ENCODE measurements at places on chromosomes 11 and 22. TPM values are rescaled to one million over a fixed set of nuclear protein-coding genes. Genes with fewer than 3 reads are reported as not detected.

- peak overlapping the region; percentile 87 for H3K4me3 ChIP-seq
- no peaks in the 10 kb centered on the region for H3K27me3 ChIP-seq
- peak; percentile 10 for DNase-seq
- peaks cover 34% of the 10 kb centered on the region for H3K4me1 ChIP-seq
- H3K36me3 ChIP-seq = peaks cover 6% of the 10 kb centered on the region
These were observed 987 bp upstream of the NCR3LG1 start for GRCh38 chr11:17350455-17351171.

DNA sequence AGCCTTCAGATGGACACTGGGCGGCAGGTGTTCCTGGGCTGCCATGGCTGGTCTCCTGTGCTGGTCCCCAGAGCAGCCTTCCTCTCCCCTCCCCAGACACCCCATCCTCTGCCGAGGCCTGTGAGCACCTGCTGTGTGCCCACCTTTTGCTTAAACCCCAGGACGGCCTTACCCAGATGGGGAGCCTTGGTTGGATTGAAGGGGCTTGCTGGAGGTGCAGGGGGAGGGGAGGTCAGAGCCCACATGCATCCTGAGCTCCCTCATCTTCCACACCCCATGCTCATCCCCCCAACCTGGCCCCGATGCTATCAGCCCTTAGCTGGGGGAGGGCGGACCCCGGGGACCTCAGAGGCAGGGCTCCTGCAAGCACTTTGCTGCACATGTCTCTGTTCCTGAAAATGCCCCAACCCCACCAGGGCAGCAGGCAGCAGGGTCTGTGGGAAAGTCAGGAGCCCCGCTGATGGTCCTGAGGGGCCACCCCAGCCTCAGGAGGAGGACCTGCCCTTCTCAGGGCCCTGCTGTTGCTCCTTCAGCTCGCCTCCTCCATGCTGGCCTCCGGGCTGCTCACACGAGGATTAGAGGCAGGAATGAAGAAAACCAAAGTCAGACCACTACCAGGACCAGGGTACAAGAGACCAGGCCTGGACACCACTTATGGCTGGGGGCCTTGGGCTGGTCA, 41.6 kb upstream of the CCDC188 start:
- no peaks in the 10 kb centered on the region for H3K36me3 ChIP-seq
- H3K4me3 ChIP-seq = no peak overlapping the region
- H3K4me1 ChIP-seq = peaks cover 3% of the 10 kb centered on the region
- H3K27ac ChIP-seq = no peak overlapping the region
- no peak for DNase-seq

- no peak overlapping the region for H3K27ac ChIP-seq
- no peak overlapping the region for H3K4me3 ChIP-seq
- DNase-seq = no peak
- no peaks in the 10 kb centered on the region for H3K27me3 ChIP-seq
- H3K36me3 ChIP-seq = peaks cover 57% of the 10 kb centered on the region
- H3K4me1 ChIP-seq = no peaks in the 10 kb centered on the region
These were observed 21.1 kb downstream of the EIF3L start for GRCh38 chr22:37870273-37870672.

DNA sequence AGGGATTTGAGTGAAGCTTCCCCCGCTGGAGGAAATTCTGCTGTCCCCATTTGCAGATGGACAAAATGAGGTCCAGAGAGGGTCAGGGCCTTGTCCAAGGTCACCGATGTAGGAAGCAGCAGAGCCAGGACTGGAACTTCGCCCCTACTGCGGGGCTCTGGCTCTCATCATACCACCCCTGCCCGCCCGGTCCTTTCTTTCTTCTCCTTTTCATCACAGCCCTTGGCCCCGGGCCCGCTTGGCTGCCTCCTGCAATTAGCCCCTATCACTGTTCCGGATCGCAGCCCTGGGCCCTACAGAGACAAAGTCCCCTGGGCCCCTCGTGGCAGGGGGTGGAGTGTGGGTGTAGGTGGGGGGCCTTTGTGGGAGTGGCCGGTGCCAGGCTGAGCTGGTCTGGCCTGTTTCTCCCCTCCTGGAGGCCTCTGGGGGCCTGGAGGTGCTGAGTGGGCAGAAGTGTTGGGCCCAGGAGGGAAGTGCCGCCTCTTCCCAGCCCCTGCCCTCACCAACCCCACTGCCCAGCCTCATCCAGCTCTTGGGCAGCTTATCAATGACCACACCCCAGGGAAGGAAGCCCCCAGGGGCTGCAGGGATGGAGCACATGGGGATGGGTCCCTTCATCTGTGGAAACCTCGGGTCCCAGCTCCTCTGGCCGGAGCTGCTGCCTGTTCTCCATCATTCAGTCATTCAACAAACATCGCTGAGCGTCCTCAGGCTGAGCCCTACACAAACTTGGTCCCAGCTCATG, 3.4 kb downstream of the EMID1 start:
- H3K36me3 ChIP-seq = no peaks in the 10 kb centered on the region
- peaks cover 30% of the 10 kb centered on the region for H3K27me3 ChIP-seq
- no peak overlapping the region for H3K4me3 ChIP-seq
- no peak overlapping the region for H3K27ac ChIP-seq

DNA sequence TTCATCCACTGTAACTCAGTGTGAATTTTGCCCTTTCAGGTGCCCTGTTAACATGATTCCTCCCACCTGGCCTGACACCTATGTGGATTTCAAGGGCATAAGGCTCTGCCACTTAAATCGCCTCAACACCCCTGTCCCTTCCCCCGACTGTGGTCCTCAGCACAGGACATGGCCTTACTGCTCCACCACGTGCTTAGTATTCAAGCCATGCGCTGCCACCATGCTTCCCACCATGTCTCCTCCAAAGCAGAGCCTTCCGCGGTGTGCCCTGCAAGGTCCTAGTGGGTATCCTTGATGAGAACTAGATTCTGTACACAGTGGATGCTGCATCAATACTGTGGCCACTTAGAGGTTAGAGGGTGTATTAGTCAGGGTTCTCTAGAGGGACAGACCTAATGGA, 51.9 kb downstream of the BUD13 start:
- no peaks in the 10 kb centered on the region for H3K27me3 ChIP-seq
- H3K4me1 ChIP-seq = no peaks in the 10 kb centered on the region
- no peak overlapping the region for H3K4me3 ChIP-seq

Gene OR8B2
- total RNA-seq = not detected

Gene MYEOV
- total RNA-seq = not detected

- H3K36me3 ChIP-seq = peaks cover 17% of the 10 kb centered on the region
- H3K27ac ChIP-seq = peak overlapping the region; percentile 75
- H3K27me3 ChIP-seq = no peaks in the 10 kb centered on the region
- peak; percentile 54 for DNase-seq
- no peak overlapping the region for H3K4me3 ChIP-seq
- peaks cover 30% of the 10 kb centered on the region for H3K4me1 ChIP-seq
These were observed 33.9 kb downstream of the BCL2L13 start for GRCh38 chr22:17672417-17672991.

GRCh38 chr11:125221461-125221860, 56.9 kb downstream of the PKNOX2 start:
- no peak for DNase-seq
- no peaks in the 10 kb centered on the region for H3K36me3 ChIP-seq
- H3K4me3 ChIP-seq = no peak overlapping the region
- no peaks in the 10 kb centered on the region for H3K4me1 ChIP-seq
- H3K27ac ChIP-seq = no peak overlapping the region

Gene OR51E2
- not detected for total RNA-seq

DNA sequence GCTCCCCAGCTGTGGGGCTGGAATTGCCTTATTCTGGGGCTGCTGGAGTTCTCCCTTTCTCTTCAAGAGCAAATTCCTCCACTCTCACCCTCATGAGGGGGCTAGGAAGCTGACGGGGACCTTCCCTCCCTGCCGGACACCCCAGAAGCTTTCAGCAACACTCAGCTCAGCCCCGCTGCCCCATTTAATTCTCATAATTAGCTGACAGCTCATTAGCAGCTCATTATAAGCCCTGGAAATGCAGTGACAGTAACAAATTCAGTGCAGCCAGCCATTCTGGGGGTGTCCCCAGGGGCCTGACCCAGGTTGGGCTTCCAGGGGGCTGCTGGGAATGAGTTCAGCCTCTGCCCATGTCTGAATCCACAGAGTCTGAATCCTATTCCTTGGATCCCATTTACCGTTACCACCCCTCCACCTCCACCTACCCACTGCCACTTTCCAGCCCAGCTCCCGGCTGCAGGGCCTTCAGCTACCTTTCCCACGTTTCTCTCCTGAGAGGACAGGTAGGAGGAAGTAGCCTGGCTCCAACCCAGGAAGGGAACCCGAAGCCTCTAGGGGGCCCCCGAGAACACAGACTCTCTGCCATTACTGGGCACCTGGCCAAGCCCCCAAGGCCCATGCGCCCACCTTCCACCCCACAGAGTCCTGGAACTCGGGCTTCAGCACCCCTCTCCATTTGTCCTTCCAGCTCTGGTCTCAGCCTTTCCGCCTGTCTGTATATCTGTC, 101.7 kb upstream of the LMO1 start:
- DNase-seq = no peak
- no peaks in the 10 kb centered on the region for H3K27me3 ChIP-seq
- no peaks in the 10 kb centered on the region for H3K36me3 ChIP-seq
- no peak overlapping the region for H3K27ac ChIP-seq

Gene CREB3L1
- not detected for total RNA-seq

Gene SCGB2A2
- total RNA-seq = not detected

- no peak overlapping the region for H3K4me3 ChIP-seq
- peaks cover 7% of the 10 kb centered on the region for H3K27me3 ChIP-seq
- no peak for DNase-seq
These were observed 286.7 kb upstream of the CCDC90B start for GRCh38 chr11:83572581-83573496.

Gene DEUP1
- not detected for total RNA-seq

GRCh38 chr11:1219834-1220815, 2.7 kb upstream of the MUC5B start:
- no peaks in the 10 kb centered on the region for H3K36me3 ChIP-seq
- peaks cover 7% of the 10 kb centered on the region for H3K27me3 ChIP-seq
- no peak overlapping the region for H3K27ac ChIP-seq
- H3K4me1 ChIP-seq = no peaks in the 10 kb centered on the region

Gene ANO9
- 29.0 TPM for total RNA-seq

- no peaks in the 10 kb centered on the region for H3K27me3 ChIP-seq
- peak overlapping the region; percentile 34 for H3K4me3 ChIP-seq
- no peak for DNase-seq
- peaks cover 54% of the 10 kb centered on the region for H3K4me1 ChIP-seq
- H3K27ac ChIP-seq = peak overlapping the region; percentile 12
These were observed 6.2 kb downstream of the HPS4 start for GRCh38 chr22:26477341-26477731.

DNA sequence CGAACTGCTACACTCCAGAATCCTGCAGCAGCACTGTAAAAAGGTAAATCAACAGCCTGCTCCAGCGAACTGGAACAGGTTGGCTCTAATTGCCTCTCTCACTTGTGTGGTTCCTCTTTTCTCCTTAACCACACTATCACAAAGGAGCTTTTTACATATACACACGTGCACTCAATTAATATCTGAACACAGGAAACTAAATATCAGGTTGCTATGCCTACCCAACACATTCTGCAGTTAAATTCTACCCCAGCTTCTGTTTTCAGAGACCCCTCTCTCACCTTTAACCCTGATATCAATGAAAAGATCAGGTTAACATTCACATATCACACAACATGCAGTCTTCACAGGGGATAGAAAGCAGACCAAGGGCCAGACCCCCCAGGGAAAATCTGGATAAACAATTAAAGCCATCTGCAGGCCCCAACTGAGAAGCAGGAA, 11.0 kb downstream of the RBFOX2 start:
- H3K27ac ChIP-seq = no peak overlapping the region
- H3K27me3 ChIP-seq = peaks cover 4% of the 10 kb centered on the region
- no peaks in the 10 kb centered on the region for H3K36me3 ChIP-seq
- DNase-seq = no peak
- peaks cover 10% of the 10 kb centered on the region for H3K4me1 ChIP-seq

Gene OR51I1
- total RNA-seq = not detected

GRCh38 chr11:43447151-43447550, 88.4 kb downstream of the TTC17 start:
- H3K27ac ChIP-seq = peak overlapping the region; percentile 49
- peak; percentile 20 for DNase-seq
- H3K27me3 ChIP-seq = no peaks in the 10 kb centered on the region
- H3K4me1 ChIP-seq = peaks cover 13% of the 10 kb centered on the region
- H3K4me3 ChIP-seq = no peak overlapping the region
- H3K36me3 ChIP-seq = peaks cover 63% of the 10 kb centered on the region

GRCh38 chr22:49574881-49575702, 252.6 kb downstream of the BRD1 start:
- H3K4me3 ChIP-seq = no peak overlapping the region
- peaks cover 4% of the 10 kb centered on the region for H3K36me3 ChIP-seq

Gene SCGB1D2
- total RNA-seq = not detected

DNA sequence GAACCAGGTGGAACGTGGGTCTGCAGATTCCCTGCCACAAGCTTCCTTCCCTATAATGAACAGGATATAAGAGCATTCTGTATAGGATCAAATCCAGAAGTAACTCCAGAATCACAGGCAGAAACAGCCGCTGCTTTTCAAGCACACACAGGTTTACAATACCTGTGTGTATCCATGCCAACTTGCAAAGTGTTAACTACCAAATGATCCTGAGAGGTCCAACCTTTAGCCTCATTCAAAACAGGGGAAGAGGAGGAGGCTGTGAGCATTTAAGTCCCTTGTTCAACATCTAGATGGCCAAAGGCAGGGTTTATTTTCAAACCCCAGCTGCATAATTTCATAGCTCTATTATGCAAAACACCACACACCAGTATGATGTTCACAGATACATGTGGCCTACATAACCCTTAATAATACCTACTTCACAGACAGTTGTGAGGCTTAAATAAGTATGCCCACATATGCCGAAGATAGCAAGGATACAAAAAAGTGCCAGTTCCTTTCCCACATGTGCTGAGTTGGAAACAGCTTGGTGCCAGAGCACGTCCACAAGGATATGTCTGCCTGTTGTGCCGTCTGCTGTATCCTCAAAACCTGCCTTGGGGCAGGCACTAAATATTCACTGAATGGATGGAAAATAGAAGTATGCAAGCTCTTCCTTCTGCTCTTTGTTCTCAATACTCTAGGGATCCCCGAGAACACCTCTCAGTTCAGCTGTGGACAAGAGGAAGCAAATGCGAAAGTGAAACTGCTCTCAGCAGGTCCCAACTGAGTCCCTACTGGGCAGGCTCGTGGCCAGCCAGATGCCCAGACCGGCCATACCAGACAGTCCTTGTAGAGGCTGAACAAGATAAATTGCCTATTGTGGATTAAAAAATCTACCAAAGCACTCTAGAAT, 66.8 kb downstream of the LARGE1 start:
- peak overlapping the region; percentile 7 for H3K27ac ChIP-seq
- peak overlapping the region; percentile 50 for H3K4me3 ChIP-seq
- no peaks in the 10 kb centered on the region for H3K36me3 ChIP-seq
- DNase-seq = peak; percentile 4
- peaks cover 11% of the 10 kb centered on the region for H3K4me1 ChIP-seq

All from activated CD8-positive, alpha-beta T cell treated with anti-CD3 and anti-CD28 coated beads for 36 hours (primary cell).